ENCODE measurements at places on chromosomes 3 and 15.

DNA sequence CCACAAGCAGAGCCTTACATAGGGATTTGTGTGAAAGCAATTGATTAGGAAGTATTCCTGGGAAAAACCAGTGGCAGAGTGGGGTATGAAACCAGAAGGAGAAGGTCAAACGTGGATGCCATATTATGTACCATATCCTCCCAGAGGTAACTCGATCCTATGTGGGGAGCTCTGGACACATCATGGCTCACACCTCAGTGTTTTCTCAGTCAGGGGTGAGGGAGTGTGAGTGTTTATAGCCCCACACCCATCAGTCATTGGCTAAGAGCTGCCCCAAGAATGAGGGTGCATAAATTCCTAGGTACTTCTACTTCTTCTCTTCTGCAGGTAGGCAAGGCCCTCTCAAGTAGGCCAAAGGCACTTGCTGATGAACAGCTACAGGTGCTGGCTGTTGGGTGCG, 28.2 kb upstream of the PDZRN3 start:
- no peak for DNase-seq

DNA sequence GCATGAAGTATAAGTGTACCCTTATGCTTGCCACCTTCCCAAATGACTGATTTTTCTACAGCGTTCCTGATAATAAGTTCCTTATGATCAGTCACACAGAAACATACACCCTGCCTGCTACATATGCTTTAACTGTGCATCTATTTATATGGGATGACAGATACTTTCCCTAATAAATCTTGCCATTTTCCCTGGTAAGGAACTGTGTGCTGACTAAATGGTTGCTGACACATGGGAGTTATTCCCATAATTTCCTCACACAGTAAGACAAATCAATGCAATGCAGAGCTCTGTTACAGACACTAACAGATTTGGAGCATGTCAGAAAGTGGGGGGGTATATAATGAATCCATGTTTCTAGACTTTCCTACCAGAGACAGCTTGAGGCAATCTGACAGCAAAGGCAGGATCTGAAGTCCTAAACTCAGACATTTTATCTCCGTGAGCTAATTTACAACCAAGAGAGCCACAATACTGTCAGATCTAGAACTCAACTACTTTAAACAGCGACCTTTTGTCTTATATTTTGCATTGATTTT, 86.9 kb upstream of the TCF12 start:
- DNase-seq: no peak

- no peak for DNase-seq
Observed at GRCh38 chr15:86591994-86592735, 512.5 kb downstream of the AGBL1 start.

DNA sequence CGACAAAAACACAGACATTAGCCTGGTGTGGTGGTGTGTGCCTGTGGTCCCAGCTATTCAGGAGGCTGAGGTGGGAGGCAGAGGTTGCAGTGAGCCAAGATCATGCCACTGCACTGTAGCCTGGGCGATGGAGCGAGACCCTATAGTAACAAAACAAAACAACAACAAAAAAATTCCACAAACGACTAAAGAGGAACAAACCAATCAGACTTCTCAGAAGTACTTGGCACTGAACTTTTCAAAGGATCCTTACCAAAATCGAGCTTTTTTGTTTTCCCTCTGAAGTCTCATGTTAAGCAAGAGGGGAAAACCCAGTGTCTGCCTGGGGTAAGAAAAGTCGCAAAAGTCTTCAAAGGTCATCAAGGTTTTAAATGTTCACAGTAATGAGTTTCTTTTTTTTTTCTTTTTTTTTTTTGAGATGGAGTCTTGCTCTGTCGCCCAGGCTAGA, 30.1 kb upstream of the TFRC start:
- DNase-seq: no peak

DNA sequence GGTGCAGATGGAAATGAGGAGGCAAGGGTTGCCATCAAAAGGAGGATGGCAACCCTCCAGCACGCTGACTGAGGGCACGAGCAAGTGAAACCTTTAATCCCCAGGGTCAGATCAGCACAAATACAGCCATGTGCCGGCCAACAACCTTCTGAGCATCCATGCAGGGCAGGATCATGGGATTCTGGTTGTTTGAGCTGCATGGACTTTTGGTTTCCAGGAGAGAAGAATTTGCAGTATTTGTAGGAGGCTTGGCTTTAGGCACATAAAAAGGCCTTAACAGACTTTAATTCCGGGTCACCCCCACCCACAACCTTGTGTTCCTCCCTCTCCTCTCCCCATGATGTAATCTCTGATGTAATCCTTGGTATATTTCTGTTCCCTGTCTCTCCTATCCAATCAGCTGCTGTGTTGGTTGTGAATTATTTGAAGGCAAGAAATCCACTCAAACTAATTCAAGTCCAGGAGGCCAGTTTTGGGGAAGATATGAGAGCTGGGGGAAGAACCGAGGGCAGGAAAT, 254.3 kb downstream of the SHQ1 start:
- no peak for DNase-seq

DNA sequence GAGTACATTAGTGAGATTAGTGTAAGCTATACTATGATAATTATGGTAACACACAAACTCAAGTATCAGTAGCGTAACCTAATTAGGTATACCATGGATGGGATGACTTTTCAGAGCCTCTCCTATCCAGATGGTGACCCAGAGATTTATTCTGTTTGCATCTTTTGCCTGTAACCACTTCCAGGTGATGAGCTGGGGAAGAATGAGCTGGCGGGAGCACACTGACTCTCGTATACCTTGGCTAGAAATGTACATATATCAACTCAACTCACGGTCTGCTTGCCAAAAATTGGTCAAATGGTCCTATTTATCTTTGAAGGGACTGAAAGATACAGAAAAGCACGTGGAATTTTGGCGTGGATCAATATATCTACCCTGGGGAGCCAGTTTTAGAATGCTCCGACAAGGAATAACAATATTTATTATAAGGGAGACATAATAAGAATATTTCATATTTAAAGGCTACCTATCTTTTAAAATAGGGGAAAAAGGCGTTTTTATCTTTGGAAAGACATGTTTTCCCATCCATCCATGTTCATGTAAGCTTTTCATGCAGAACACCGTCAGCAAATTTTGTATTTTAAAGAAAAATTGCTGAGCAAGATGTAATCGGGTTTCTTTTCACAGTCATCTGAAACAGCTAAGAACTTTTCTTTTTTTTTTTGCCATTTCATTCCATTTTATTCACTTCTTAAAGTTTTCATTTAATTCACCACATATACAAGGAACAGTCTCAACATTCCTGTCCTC, 502.6 kb upstream of the CBLB start:
- DNase-seq: no peak

DNA sequence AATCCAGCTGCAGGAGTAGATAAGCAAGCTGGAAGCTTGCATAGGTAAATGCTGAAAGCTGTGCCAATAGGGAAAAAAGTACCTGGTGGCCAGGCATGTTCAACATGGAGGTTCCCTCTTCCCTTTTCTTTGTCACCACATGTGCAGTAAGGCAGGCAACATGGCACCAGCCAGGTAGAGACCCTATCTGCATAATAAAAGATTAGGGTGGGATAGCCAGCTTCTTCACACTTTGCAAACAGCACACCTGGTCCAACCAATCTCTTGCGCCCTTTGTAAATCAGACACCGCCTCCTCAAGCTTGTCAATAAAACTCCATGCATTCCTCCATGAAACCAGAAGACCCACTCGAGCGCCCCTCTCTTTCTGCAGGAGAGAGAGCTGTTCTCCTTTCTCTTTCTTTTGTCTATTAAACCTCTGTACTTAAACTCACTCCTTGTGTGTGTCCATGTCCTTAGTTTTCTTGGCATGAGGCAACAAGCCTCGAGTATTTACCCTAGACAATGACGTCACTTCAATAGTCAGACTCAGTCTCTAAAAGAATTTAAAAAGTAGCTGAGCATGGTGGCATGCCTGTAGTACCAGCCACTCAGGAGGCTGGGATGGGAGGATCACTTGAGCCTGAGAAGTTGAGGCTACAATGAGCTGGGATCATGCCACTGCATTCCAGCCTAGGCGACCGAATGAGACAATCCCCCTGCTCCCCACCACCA, 256.3 kb downstream of the SCAPER start:
- DNase-seq: no peak

DNA sequence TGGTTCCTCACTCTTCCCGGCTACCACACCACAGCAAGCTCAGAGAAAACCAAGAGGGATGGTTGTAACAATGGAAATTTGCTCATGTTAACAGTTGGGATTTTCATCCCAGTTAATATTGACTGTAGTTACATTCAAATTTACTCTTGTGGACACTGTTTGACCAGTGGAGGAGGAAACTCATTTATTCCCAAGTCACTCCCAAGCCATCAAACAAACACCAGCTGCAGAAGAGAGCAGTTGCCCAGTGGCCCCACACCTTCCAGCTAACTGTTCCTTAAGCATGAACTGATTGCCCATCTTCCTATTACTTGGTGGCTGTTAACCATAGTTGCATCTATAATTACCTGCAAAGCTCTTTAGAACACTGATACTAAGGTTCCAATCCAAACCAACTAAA, 24.1 kb upstream of the MECOM start:
- DNase-seq: no peak

DNA sequence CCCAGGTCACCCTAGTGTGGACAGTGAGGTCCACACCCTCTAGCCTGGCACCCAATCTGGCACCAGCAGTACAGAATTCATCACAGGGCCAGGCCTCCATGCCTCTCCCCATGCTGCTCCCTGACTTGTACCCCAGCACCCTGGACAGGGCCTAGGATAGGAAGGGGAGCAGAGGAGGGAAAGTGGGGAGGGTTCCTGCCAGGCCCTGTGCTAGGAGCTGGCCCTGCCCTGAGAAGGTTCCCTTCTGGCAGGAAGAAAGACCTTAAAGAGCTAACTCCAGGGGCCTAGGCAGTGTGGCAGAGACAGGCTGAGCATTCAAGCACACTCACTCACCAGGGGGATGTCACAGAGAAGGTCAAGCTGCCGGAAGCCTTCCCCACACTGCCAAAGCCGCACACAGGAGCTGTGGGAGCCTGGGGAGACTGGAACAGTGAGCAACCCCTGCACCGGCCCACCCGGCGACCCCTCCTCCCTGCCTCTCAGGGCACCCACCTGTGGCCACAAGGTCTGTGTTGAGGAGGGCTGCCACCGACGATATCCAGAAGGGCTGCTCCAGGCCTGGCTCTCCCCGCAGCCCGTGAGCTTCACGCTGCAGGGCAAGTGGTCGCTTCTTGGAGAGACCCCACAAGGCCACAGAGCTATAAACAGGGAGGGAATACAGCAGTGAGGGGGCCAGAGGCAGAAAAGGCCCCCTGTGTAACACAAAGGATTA, 7.4 kb downstream of the RRP9 start:
- DNase-seq: no peak

DNA sequence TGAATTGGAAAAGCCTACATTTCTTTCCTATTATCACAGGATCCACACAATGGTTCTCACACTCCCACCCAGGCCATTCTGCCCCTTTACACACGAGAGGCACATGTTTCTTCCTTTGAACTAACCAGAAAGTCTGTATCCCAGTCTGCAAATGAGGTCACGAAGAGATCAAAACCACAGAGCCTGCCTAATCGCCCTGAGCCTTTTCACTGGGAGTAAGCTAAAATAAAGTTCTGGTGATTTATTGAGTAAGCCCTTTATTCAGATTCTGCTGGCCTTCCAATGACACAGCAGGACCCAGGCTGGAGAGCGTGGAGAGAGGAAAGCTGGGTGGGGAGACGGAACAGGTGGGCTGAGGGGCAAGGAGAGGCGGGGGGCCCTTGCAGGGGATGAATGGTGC, 78.7 kb downstream of the ATP1B3 start:
- no peak for DNase-seq

DNA sequence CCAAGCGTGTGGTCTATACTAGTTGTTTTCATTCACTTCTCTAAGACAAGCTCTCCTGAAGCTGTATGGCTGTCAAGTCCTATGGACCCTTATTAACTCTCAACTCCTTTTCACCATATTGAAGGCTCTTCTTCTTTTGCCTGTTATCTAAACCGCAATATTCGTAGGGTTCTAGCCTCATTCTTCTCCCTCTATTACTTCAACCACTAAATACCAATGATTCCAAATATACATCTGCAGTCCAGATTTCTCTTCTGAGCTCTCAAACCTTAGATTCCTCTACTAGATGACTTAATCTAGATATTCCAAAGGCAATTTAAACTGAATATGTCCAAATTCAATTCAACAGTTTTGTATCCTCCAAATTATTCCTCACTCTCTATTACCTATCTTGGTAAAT, 24.6 kb downstream of the AQR start:
- DNase-seq: no peak

- DNase-seq: no peak
Observed at GRCh38 chr15:33956397-33956796, 11.9 kb upstream of the CHRM5 start.

DNA sequence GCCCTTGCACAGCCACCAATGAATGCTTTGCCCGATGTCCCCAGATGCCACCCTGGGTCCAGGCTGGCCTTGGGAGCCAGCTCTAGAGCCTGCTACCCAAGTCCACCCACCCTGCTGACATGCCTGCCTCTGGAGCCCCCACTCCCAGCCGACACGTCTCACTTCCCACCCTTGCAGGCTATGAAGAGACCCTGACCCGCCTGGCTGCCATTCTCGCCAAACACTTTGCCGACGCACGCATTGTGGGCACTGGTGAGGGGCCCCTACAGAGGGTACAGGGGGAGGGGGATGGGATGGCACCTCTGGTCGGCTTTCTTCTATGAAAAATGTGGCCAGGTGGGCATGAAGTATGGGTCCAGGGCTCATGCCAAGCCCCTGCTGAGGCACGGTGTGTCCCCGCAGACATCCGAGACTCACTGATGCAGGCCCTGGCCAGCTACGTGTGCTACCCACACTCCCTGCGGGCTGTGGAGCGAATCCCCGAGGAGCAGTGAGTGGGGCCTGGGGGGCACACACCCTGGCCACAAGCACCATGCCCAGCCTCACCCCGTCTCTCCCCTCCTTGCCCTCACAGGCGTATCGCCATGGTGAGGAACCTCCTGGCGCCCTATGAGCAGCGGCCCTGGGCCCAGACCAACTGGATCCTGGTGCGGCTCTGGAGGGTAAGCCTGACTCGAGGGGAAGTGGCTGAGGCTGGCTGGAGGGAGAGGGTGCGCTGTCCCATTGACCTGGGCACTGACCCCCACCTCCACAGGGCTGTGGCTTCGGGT, 6.0 kb downstream of the AMIGO3 start:
- DNase-seq: no peak

DNA sequence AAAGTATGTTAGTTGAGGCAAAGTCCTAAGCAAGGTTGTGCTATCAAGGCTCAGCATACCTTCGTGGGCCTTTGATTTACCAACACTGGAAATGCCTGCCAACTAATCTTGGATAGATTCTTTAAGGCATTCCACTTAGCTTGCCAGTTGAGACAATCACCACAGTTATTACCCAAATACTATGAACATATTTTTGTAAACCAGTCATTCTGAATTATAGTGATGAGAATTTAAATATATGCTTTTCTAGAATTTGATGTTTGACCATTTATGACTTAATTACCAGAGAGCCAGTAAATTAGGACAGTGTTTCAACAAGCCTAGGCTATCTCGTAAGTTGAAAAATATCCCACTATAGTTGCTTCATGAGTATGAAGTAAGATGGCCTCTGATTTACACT, 15.5 kb downstream of the TRIM59 start:
- no peak for DNase-seq
